ENCODE measurements at places on chromosomes 5 and 9.

- no peak for DNase-seq
Measured at GRCh38 chr5:27465140-27465539, 426.8 kb upstream of the CDH9 start.

GRCh38 chr5:148443241-148443640 is 59.5 kb downstream of the FBXO38 start:
- DNase-seq: no peak

DNA sequence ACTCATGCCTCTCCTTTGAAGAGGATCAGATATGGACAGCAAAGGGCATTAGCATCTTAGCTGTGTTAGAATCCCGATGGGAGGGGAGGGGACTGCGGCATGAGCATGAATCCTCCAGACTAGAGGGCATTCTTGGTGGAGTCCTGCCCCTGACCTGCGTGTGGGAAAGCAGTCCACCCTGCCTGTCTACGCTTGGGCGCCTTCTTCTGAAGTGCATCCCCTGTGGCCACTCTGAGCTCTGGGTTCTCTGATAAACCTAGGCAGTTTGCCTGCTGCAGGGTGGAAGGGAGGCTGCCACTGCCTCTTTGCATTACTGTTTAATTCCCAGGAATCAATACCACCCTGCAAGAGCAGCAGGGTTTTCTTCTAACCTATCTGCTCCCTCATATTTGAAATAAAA is 169.3 kb downstream of the INSYN2B start:
- DNase-seq: no peak

- DNase-seq: no peak
Measured at GRCh38 chr9:10062629-10063395, 550.0 kb downstream of the PTPRD start.

DNA sequence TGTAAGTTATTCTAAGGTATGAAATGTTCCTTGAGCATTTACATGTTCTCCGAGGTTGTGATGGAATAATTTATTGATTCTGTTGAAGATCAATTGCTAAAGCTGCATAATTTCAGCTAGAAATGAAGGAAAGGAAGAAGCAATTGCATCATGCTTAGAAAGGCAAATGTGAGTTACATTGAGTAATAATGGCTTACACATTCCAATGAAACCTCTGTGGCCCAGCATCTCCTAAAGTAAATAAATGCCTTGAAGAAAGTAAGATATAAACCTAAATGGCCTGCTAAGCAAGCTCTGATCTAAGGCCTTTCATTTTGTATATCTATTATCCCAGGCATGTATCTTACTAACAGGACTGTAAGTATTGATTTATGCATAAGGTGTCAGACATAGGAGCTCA is 677.3 kb upstream of the RGMB start:
- DNase-seq: no peak

All from hematopoietic multipotent progenitor cell treated with erythropoietin and hydrocortisone succinate and interleukin-3 and kit ligand, for 8 days (in vitro differentiated cells).